ENCODE measurements at places on chromosomes 12 and 14. TPM values are rescaled to one million over a fixed set of nuclear protein-coding genes. Genes with fewer than 3 reads are reported as not detected.

GRCh38 chr14:57290751-57291150 lies 22.0 kb downstream of the AP5M1 start:
- DNase-seq: no peak

GRCh38 chr14:29458547-29458946 lies 469.1 kb downstream of the PRKD1 start:
- no peak for DNase-seq

DNA sequence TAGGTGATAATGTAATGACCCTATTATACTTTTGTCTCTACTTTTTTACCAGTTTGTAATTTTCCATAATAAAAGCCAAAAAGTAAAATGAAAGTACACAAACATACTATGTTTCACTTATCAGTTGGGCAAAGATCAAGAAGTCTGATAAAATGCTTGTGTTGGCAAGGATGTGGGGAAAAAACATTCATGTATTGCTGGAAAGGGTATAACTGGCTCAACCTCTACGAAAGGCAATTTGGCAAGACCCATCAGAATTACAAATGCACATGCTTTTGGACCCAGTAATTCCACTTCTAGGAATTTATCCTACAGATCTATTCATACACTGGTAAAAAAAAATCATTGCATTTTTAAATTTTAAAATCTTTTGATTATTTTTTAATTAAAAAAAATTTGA lies 68.0 kb downstream of the SPTB start:
- peak; percentile 19 for DNase-seq

ADAM21 gene
- polyA plus RNA-seq: 0.47 TPM

- DNase-seq: no peak
Observed at GRCh38 chr14:96297000-96297399, 41.0 kb downstream of the BDKRB1 start.

DNA sequence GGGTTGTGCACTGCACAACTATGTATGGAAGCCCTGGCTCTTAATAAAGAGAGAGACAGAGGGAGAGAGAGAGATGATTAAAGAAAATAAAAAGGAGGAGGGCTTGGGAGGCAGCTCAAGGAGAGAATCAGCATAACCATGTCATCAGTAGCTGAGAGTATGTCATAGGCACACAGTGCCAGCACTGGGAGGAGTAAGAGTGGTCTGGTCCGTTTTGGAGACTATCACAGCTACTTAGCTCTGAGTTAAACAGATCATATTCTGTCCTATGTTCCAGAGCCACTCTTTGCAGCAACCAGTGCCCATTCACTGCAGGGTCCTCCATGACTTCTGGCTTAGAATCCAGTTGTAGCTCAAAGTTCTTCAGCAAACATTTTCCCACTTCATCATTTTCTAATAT lies 59.0 kb downstream of the GTF2A1 start:
- no peak for DNase-seq

G2E3 gene
- polyA plus RNA-seq: 39.4 TPM

DNA sequence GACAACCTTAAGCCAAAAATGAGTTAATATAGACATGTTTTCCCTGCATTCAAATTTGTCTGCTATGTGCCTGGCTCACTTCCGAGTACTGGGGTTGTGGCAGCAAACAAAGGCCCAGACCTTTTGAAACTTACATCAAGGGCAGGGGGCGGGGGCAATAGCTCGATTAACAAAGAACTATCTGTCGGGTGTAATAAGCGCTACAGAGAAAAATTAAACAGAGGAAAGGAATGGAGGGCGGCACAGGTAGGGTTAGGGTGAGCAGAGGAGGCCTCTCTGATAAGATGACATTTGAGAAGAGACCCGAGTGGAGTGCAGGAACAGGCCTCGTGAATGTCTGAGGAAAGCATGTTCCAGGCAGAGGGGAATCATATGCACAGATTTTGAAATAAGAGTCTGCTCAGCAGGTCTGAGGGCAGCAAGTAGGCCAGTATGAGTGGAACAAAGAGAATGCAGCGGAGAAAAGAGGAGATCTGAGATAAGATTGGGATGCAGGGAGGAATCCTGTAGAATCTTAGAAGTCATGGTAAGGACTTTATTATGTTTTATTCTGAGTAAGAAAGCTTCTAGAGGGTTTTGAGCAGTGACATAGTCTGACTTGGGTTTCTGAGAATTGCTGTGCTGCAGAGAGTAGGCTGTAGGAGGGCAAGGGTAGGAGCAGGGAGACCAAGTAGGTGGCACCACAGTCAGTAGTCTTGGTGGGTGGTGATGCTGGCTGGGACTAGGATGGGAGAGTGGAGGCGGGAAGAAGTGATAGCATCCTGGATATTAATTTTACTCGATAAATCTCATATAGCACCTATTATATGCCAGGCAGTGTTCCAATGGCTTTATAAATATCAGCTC lies 52.6 kb downstream of the BICDL1 start:
- DNase-seq: peak; percentile 7

DNA sequence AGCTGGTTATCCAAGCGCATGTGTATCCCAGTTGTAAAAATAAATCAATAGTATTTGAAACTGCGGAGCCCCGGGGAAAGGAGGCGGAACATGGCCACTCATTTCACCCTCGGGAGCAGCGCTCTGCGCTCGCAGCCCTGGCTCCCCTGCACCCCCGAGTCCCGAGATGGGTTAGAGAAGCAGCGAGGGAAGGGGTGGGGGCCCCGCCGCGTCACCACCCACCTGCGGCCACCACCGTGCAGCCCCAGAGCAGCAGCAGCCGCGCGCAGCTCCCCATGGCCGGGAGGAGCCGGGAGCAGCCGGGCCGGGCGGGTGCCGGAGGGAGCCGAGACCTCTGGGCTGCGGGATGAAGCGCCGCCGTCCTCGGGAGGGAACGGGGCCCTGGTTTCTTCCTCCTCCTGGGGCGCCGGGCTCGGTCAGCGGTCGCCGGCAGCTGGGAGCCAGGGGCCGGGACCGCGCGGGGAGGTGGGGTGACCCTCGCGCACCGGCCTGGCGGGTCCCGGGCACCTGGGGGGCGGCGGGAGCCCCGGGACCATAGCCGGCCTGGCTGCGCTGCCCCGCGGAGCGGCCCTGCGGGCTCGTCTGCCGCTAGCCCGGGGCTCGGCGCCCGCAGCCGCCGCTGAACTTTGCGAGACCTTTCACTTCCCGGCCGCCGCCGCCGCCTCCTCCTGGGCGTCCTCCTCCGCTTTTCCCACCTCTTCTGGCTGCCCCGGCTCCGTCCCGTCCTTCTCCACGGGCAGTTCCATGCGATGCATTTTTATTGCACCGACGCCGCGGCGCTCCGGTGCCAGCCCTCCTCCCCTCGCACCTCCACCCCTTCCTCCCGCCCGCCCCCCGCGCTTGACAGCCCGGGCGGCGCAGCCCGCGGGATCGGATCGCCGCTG lies at the start of gene NTN4:
Gene NTN4, minus strand, starts transcription at position 732 of the 884 bp plus-strand sequence. Its CDS starts 455 bp downstream, at position 277.
- peak; percentile 82 for DNase-seq
